ENCODE measurements at places on chromosomes 3 and 15.
A peak's percentile ranks its signal among the peaks of the same experiment; 100 is the strongest.

DNA sequence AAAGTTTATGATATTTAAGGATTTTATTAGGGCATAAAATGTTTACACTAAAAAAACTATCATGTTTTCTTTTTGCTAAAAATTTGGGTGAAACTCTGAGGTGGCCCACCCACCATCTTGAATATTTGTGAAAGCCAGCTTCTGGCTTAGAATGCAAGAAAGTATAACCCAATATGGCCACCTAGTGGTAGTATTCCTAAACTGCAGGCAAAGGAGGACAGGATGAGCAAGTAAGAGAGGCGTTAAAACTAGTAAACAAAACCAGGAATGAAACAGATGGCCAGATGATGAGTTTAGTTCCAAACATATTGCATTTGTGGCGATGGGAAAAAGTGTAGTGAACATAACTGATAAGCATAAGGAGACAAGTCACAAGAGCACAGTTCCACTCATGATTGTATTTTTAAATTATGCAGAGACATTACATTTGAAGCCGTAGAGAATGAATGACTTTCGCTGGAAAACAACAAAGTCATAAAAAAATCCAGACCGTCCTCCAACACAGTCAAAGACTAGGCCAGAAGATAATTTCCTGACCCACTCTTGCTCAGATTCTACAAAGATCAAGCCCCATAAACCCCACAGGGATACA lies 103.3 kb upstream of the PRTG start:
- DNase-seq, result peak; percentile 81

DNA sequence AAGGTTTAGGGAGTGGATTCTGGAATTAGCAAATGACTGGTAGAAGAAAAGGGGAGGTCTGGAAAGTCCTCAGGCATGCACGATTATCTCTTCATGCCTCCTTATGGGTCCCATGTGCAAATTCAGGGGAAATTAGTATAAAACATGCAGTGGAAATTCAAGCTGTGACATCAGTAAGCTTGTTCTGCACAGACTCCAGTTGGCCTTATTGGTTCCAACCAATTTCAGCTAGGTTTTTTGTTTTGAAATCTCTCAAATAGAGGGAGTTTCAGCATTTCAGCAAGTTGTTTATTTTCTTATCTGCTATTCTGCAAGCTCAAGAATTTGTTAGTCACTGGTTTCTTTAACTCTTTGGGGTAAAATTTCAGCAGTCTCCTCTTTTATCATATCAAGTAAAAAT lies 774 bp upstream of the TMCO5A start:
- no peak for DNase-seq

DNA sequence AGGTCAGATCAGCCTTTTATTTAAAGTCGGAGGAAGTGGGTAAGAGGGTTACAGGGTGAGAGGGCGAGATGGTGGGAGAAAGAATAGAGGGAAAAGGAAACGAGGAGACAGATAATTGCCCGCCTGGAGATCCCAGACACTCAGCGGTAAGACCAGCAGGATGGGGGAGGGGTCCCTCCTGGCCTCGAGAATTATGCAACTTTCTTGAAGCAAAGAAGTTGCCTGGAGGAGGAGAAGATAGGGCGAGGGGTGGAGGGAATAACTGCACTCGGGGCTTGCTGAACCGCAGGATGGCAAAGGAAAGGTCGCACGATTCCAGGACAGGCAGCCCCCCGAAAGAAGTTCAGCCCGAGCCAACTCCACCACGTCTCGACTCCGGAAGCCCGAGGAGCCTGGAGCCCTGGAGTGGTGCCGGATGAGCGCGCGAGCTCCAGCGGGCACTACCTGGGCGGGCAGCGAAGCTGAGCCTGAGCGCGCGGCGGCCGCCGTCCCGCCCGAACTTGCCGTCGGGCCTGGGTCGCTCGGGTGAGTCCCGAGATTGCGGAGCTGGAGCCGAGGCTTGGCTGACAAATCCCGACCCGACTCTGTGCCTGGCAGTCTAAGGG lies 402 bp downstream of the WWTR1 start:
- DNase-seq, result peak; percentile 33

DNA sequence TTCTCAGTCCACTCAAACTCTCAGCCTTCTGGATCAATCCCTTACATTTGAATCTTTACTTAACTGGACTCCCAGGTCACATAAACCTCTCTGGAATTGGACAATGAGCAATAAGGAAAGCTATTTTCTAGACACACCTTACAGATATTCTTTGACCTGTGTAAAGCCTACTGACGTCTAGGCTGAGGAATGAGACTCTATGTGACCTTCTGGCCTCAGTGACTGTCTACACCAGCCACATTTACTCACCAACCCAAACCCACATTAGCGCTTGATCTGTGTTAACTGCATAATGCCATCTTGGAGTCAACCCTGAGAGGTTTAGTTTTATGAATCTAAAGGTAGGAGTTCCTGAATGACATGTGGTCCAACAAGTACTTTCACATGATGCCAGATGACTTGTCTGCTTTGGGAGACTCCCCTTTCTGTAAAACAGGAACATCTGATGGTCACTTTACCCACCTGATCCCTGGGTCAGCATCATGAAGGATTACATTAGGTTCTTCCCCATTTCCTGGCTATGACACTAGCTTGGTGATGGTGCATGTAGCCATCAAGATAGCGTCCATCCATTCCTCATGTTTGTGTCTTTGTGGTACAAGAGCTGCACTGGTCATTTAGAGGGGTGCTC lies 11.4 kb upstream of the COMMD2 start:
- DNase-seq, result no peak

DNA sequence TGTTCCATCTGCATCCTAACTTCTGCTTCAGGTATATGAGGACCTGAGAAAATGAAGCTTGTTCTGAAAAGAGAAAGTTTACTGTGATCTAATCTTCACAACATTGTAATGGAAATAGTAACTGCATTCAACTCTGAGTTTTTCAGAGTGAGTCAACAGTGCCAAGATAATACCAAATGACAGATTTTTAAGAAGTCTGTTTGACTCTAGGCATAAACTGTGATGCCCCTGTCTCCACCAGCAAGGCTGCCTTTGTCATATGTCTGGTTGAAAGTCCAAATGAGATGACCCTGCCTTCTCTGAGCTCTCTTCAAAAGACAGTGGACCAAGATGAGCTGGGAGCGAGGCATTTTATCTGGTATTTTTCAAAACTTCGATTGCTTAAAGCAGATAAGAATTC lies 44.8 kb upstream of the B3GNT5 start:
- DNase-seq, result no peak

- no peak for DNase-seq
These were observed 1260.4 kb upstream of the ALCAM start for GRCh38 chr3:104106276-104106675.

- no peak for DNase-seq
These were observed 66.4 kb downstream of the DCUN1D1 start for GRCh38 chr3:182913889-182914288.

GRCh38 chr3:110494093-110494490 lies 577.5 kb upstream of the NECTIN3 start:
- no peak for DNase-seq

- no peak for DNase-seq
These were observed 25.7 kb downstream of the PARP16 start for GRCh38 chr15:65260968-65261367.

DNA sequence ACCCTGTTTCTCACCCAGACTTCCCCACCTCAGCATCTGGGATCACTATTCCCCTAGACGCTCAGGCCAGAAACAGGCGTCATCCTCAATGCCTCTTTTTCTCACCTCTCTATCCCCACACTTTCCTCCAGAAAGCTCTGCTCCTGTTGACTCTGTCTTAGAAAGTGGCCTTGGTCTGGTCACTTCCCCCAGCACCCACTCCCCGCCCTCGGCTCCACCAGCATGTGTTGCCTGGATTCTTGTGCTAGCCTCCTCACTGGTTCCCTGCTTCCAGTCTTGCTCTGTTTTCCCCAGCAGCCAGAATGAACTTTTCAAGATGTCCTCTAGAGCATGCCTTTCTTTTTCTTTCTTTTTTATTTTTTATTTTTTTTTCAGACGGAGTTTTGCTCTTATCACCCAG lies 39.7 kb upstream of the ESYT3 start:
- no peak for DNase-seq

DNA sequence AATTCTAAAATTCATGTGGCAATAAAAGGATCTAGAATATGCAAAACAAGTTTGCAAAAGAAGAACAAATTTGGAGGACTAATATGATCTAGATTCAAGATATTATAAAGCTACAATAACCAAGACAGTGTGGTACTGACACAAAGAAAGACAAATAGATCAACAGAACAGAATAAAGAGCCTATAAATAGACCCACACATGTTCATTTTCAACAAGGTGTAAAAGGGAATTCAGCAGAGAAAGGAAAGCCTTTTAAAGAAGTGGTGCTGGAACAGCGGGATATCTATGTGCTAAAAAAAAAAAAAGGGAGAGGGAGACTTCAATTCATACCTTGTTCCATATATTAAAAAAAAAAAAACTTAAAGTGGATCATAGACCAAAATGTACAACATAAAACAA lies 149.0 kb downstream of the WDR76 start:
- DNase-seq, result no peak

DNA sequence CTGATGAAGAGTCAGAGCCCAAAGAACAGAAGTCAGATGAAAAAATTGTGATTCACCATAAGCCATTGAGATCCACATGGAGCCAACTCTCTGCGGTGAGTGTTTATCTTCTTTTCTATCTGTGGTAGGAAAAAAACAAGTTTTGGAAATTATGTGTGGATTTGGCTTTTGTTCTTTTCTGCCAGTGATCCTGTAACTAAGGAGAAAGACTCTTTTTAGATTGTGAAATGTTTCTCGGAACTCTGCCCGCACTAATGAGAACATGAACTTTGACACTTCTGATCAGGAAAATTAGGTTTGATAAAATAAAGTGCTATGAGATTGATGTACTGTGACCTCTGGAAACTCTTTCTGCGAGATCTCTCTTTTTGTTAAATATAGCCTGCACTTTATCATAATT lies 8.4 kb downstream of the ARHGEF26 start:
- DNase-seq, result no peak

DNA sequence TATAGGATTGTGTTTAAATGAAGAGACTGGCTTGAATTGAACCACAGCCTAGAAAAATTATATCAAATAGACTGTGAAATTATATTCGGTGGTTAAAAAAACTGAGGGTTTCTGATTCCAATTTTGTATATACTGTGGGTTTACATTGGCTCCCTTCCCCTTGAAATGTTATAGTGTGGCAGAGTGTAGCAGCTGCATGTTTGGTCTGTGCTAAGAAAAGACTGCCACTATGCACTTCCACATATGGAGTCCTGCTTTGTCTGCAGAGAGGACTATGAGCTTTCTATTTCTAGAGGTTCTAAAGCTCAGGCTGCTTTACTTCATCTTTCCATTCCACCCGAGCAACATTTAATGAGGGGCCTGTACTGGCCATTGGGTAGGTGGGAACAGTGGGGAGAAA lies 112.3 kb downstream of the P3H2 start:
- DNase-seq, result no peak

GRCh38 chr3:174132006-174132405 lies 727.1 kb upstream of the NAALADL2 start:
- DNase-seq, result no peak

GRCh38 chr3:161325059-161325458 lies 46.3 kb downstream of the SPTSSB start:
- no peak for DNase-seq

DNA sequence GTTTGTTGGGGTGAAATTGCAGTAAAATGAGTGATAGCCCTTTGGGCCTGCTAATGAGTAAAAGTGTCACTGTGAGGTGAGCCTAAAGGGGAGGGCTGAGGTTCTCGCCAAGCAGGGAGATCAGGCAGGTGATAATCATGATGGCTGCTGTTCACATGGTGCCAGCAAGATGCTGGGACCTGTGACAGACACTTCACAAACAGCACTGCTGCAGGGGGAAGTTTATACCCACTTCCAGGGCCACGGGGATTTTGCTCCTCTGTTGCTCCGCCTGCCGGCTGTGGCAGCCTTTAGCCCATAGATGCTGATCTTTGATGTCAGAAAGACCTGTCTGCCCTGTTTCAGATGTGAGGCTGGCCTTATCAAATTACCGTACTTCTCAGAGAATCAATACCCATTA lies 96.7 kb downstream of the SV2B start:
- no peak for DNase-seq

DNA sequence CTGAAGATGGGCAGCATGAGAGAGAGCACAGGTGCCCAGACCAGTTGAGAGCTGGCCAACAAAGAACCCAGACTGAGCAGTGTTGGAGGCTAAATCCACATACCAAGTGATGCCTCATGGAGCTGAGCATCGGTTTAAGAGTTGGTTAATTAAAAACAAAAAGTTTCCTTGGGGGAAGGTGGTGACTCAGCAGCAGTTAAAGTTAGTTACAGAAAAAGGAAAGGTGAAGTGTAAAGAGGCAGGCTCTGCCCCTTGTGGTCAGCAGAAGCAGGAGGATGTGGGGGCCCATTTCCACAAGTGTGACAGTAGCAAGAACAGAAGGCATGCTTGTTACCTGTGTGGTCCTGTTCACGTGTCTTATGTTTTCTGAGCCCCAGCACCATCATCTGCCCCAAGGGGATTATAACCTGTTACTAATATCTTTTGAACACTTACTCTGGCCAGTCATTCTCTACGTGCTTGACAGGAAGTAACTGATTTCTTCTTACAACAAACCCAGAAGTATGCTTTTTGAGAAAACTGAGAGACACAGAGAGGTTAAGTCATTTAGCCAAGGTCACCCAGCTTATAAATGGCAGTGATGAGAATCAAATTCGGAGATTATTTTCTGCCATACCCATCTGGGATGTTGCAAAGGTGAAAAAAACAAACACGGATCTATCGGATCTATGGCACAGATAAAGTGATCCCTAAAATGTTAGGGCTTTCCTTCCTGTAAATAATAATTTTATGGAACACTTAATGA lies 91.0 kb downstream of the EPHB1 start:
- DNase-seq, result no peak

DNA sequence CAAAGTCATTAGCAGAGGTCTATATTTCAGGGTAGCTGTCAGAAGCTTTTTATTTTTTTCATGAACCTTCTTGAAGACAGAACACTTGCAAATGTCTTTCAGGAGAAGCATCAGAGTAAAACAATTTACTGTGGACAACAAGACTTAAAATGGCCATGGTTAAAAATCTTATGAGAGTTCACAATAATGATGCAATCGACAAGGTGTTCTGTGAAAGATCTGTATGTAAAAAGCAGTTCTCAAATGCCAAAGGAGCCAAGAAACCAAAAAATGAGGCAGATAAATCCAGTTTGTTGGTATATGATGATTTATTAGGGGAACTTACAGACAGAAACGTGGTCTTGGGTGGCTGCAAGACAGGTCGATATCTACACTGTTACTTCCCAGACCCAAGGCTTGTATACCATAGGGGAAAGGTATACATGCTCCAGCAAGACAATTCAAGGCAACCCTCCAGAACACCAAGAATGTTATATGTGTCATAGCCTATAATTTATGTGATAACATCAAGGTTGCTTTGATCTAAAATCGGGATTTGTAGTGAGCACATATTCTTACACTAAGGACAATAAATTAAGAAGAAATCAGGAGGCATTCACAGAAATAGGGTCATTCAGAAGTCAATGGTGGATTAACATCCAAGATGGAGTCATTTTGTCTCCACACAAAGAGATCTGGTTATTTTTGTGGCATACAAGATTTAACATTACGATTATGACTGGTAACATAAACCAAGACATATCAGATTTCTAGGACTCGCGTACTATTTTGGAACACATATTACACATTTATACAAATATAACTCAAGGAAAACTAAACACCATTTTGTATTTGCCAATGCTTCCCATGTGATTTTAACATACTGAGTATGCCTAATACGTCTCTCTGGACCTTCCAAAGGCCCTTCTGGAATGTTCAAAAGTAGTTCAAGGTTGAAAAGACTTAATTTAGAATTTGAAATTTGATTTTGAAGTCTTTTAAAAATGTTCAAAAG lies 316.4 kb downstream of the THSD4 start:
- no peak for DNase-seq

- peak; percentile 47 for DNase-seq
These were observed 421 bp downstream of the KLHL18 start for GRCh38 chr3:47283193-47283537.

- no peak for DNase-seq
These were observed 24.2 kb downstream of the UBE2Q2 start for GRCh38 chr15:75867449-75867848.

Data from CD4-positive, CD25-positive, alpha-beta regulatory T cell (primary cell).